ENCODE measurements at places on chromosomes 13 and 19. TPM values are rescaled to one million over a fixed set of nuclear protein-coding genes. Genes with fewer than 3 reads are reported as not detected.
A peak's percentile ranks its signal among the peaks of the same experiment; 100 is the strongest.

DNA sequence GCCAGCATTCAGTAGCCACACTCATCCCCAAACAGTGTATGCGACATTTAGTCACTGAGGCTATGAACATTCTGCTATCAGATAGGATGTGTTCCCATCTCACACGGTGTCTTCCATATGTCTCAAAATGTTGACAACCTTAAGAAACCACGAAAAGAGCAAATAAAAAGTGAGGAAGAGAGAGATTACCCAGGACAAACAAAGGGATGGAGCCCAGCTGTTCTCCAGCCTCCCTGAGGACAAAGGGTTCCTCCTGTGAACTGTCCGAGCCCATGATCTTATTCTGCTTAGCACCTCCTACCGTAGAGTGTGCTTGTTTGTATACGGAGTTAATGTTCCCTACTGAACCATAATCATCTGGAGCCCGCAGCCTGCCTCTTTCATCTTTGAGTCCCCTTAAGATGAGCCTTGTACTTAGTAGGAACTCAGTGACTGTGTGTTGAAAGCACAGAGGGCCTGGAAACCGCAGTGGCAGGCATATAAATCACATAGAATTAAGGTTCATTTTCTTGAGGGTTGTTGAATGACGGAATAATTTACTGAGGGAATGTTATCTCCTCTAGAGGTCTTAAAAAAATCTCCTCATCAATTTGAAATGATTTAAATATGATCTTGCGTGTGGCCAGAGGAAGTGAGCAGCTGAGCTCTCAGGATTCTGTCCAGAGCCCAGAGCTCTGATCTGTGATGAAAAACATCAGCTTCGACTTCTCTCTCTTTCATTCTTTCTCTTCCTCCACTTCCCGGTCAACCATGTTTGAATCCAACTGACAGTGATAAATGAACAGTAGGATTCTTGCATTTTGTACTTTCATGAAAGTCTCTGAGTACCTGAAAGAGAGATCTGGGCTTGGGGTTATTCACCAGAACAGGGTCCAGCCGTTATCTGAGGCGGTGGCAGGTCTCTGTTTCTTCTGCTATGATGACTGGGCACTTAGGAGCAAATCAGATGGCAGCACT is 200.5 kb downstream of the KLF5 start:
- DNase-seq, result peak; percentile 44

The GNA15 gene
- 0.45 TPM for total RNA-seq

- DNase-seq, result no peak
Measured at GRCh38 chr13:24822640-24823039, 58.7 kb downstream of the RNF17 start.

GRCh38 chr19:4722671-4723594 is 709 bp downstream of the DPP9 start:
- peak; percentile 39 for DNase-seq

DNA sequence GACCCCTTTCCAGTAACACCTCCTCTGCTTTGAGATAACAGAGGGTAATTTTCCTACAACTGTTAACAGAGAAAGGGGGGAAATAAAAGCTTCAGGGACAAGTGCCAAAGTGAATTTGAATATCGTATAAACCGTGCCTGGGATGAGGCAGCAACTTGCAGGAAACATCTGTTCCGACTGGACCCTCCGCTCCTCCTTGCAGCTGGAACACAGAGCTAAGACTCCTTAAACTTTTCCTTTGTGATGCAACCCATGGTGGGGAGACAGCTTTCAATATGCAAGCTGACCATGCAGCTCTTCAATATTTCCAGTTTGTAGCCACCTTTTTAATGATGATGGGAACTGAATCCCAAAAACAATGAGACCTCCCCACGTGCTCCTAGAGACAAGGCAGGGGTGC is 432.6 kb downstream of the ZNF536 start:
- peak; percentile 54 for DNase-seq

DNA sequence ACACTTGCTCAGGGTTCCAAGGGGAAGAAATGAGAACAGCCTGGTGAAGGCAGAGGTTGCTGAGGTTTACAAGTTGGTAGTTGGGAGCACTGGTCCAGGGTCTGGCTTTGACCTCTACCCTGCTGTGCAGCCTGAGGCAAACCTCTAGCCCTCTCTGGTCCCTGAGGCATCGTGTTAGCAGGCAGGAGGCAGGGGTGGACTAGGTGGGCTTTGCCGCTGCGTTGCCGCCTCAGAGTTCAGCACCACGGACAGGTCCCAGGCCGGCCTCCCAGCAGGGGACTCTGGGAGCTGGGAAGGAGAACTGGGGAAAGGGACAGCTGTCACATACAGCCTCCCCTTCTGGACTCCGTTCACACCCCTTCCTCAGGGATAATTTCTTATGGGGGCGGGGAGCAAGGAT is 3.1 kb downstream of the NCAN start:
- DNase-seq, result peak; percentile 85

The BEST2 gene
- total RNA-seq, result not detected

GRCh38 chr13:51828730-51829567 is 16.0 kb downstream of the TMEM272 start:
- DNase-seq, result no peak

The LRRC4B gene
- total RNA-seq, result not detected

DNA sequence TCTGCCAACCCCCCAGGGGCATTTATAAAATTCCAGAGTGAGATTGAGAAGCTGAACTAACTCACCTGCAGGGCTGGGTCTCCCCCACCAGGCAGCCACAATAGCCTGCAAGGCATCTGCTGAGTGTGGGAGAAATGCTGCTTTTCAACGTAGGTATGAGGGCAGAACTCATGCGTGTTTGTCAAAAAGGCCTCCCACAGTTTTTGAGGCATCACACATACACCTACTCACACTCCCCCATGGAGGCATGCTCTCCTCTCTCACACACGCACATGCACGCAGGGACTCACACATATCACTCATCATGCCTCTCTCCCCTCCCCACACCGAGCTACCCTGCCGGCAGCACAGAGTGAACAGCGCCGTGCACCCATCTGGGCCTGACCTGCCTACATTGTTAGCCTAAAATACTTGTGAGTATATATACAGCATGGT is 390.5 kb downstream of the FGF9 start:
- no peak for DNase-seq

DNA sequence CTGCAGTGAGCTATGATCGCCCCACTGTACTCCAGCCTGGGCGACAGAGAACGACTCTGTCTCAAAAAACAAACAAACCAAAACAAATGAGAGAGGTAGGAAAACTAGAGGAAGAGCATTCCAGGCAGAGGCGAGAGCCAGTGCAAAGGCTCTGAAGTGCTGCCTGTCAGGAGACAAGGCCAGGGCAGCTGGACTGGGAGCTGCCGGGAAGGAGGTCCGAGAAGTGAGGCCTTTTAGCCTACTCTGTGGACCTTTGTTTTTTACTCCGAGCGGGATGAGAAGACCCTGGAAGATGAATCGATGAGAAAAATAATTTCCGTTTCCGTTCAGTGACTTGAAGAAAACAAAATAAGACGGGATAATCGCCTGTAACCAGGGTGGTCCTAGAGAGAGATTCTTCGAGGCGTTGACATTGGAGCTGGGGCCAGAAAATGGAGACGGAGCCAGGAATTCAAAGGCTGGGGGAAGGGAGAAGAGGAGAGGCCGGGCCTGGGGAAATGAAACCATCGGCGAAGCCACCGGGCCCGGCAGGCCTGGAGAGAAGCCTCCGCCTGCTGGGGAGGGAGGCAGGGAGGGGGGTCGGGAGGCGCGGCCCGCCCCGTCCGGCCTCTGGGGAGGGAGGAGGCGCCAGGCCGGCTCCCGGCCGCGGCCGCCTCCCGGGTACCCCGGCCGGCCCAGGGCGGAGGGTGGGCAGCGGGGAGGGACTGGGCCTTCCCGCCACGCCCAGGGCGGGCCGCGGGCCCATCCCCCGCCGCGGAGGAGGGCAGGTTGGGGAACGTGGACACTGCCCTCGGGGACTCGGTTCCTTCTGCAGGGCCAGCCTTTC is 7.8 kb upstream of the SERTAD1 start:
- DNase-seq, result peak; percentile 97

- DNase-seq, result no peak
Measured at GRCh38 chr13:64273780-64274179, 2858.1 kb upstream of the PCDH20 start.

GRCh38 chr13:22012686-22013085 is 341.8 kb downstream of the FGF9 start:
- peak; percentile 17 for DNase-seq

The LENG9 gene
- 14.5 TPM for total RNA-seq

The AMH gene
- not detected for total RNA-seq

The COMP gene
- total RNA-seq, result 1.4 TPM

GRCh38 chr19:14370169-14370939 is 10.9 kb upstream of the ADGRE5 start:
- DNase-seq, result no peak

DNA sequence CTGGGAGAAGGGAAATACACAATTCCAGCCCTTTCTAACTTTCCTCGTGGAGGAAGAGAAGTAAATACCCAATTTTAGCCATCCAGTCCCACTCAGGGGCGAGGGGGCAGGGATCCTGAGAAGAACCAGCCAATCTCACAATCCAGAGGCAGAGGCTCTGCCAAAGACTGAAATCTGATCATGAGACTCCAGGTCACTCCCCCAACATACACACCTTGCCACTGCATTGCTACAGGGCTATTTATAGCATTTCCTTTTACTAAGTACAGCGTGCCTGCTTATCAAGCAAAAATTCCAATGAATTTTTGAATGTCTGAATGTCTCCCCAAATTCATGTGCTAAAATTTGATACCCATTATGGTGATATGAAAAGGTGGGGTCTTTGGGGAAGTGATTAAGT is 1687.5 kb downstream of the EFNB2 start:
- DNase-seq, result no peak

DNA sequence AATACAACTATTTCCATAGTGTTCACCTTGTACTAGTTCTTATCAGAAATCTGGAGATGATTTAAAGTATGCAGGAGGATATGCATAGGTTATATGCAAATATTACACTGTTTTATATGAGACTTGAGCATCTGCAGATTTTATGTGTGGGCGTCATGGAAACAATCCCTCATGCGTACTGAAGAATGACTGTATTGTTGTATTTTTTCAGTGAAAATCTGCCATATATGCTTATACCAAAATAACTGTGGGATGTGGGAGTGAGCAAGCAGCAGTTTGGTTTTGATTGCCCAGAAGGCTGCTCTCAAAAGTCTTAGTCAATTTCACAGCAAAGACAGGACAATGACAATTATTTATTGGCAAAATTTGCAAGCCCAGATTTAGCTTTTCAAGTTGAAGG is 238.8 kb upstream of the PCDH20 start:
- DNase-seq, result no peak

The ERICH4 gene
- total RNA-seq, result not detected

DNA sequence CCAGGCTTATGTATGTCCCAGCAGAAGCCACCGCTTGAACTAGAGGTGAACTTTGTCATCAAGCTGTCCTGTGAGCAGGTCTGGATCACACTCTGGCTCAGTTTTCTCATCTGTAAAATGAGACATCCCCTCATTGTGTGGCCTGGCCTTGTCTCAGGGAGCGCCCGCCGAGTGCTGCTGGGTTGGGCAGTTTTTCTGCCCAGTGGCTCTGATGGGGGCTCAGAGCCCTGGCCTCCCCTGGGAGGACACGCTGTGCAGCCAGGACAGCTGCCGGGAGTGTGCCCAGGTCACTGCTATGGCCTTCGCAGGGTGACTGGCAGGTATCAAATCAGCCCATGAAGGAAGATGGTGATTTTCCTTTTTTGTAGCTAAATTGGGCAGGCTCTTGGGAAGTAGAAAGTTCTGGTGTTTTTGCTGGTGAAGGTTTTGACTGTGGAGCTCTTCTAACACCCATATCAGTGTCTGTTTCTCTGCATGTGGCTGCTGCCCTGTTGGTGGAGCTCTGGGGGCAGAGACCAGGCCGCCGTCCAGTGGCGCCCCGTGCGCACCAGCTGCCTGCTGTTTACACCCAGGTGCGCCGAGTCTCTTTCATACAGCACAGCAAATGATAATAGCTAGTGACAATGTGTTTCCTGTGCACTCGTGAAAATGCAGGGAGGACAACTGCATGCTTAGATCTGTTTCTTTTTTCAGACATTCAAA is 40.8 kb downstream of the SLC7A9 start:
- no peak for DNase-seq

The ACP7 gene
- total RNA-seq, result not detected

- DNase-seq, result no peak
Measured at GRCh38 chr19:49985871-49986270, 24.9 kb upstream of the SIGLEC11 start.

DNA sequence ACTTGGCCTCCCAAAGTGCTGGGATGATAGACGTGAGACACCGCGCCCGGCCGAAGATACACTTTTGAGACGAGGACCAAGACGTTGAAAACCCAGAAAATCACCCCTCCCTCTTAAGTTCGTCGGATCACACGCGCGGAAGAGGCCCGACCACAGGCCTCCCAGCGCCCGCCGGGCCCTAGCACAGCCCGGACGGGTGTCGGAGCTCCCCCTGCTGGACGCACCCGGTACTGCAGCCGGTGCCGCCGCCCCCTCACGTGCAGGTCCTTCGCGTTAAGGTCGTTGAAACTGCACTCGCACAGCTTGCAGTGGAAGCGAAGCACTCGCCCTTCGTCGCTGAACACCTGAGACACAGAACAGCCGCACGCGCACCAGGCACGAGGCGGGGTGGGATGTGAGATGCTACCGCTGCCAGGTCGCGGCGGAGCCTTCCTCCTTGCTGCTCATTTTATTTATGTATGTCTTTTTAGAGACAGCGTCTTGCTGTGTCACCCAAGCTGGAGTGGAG is 35.7 kb upstream of the MATK start:
- peak; percentile 82 for DNase-seq

The IPO5 gene
- 102 TPM for total RNA-seq

DNA sequence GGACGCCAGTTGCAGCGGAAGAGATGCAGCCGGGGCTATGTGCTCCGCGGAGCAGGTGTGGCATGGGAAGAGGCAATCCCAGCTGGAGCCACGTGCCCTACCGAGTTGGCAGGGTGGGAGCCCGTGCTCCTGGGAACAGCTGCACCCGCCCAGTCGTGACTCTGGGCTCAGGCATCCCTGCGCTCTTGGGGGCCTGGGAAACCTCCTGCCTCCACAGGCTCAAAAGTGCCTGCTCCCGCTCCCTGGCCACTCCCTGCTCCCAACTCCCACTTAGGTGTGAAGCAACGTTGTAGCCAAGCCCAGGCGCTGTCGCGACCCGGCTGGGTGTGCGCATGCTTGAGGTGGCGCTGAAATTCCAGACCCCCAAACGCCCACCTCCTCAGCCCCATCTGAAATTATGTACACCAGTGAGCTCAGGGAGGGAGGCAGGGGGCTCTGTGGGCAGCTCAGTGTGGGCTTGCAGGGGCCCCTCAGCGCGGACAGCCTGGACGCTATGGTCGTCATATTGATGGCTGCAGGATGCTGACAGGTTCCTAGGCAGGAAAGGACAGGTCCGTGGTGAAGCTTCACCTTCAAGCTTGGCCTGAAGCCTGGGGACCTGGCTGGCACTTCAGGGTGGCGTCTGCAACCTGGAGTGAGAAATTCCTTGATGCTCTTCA is 429.9 kb downstream of the SLITRK1 start:
- DNase-seq, result no peak

Measured in stomach (tissue), 19 donors.